ENCODE measurements at places on chromosomes 12 and 14. TPM values are rescaled to one million over a fixed set of nuclear protein-coding genes. Genes with fewer than 3 reads are reported as not detected.
A peak's percentile ranks its signal among the peaks of the same experiment; 100 is the strongest.

SCYL2 gene
- total RNA-seq: 41.8 TPM

GRCh38 chr12:40745386-40745785 lies 53.1 kb downstream of the CNTN1 start:
- no peak overlapping the region for H3K27ac ChIP-seq
- H3K27me3 ChIP-seq: no peaks in the 10 kb centered on the region
- H3K4me3 ChIP-seq: no peak overlapping the region
- H3K36me3 ChIP-seq: no peaks in the 10 kb centered on the region
- no peak for DNase-seq

GRCh38 chr12:132324841-132325732 lies 4.3 kb downstream of the GALNT9 start:
- H3K4me3 ChIP-seq: no peak overlapping the region
- H3K27ac ChIP-seq: no peak overlapping the region
- H3K36me3 ChIP-seq: no peaks in the 10 kb centered on the region
- no peaks in the 10 kb centered on the region for H3K27me3 ChIP-seq
- no peak for DNase-seq
- H3K4me1 ChIP-seq: no peaks in the 10 kb centered on the region

DNA sequence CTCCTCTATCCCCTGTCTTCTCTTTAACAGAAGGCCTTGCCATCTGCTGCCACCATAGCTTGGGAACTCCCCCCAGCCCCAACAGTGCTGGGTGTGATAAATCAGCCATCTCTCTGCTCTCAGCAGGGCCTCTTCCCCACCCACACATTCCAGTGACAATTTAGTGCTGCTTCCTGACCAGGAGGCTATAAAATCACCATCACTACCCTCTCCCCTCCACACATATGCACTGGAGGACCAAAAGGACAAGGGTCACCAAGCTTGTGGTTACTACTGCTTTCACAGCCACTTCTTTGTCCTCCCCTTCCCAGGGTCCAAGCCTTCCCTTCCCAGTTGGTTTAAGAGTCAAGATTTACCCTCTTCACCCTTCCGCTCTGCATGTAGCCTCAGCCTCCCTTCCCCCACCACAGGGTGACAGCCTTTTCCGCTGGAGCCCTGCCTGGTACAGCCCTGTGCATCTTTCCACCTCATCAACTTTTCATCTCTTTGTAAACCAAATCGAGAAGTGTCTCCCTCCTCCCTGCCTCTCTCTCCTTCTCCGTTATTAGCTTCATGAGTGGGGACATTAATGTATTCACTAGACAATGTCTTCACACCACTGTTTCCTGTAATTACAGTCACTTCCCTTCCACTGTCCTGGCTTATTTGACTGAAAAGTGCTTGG lies 9.4 kb downstream of the PSMB5 start:
- no peak overlapping the region for H3K27ac ChIP-seq
- no peaks in the 10 kb centered on the region for H3K27me3 ChIP-seq
- peaks cover 14% of the 10 kb centered on the region for H3K36me3 ChIP-seq
- no peak overlapping the region for H3K4me3 ChIP-seq
- DNase-seq: no peak

GRCh38 chr12:130251236-130251780 lies 86.4 kb upstream of the PIWIL1 start:
- H3K36me3 ChIP-seq: no peaks in the 10 kb centered on the region
- H3K4me1 ChIP-seq: no peaks in the 10 kb centered on the region
- H3K27ac ChIP-seq: no peak overlapping the region
- no peak for DNase-seq

NOS1 gene
- total RNA-seq: not detected

METTL25 gene
- total RNA-seq: 13.4 TPM

DNA sequence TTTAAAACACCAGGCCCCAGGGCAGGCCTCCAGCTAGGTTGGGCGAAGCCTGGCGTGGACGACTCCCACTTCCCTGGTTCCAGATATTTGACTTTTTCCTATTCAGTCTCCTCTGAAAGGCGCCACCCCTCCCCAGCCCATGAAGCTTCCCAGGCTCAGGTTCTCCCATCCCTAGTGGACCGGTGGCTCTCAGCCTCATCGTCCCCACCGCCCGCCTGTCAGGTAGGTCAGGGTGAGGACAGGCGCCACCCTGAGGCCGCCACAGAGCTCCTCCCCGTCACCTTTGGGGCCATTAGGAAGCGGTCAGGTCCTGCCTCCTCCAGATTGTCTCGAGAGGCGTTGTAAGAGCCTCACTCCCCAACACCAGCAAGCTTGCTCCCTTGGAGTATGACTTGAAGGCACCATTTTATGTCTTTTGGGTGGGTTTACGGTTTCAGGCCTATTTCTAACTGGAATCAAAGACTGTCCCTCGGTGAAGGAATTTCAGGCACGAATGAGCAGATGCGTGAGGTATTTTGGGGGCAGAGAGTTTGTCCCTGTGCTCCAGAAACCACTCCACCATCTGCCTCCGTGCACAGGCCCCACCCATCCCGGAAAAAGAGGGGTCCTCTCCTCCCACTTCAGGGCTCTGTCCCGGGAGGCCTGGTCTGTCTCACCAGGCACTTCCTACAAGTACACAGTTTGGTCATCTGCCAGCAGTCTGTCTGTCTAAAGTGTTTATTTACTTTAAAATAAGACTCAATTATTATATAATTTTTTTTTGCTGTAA lies 55.6 kb downstream of the TSPAN9 start:
- H3K4me3 ChIP-seq: no peak overlapping the region
- H3K27ac ChIP-seq: no peak overlapping the region
- peaks cover 13% of the 10 kb centered on the region for H3K4me1 ChIP-seq
- H3K36me3 ChIP-seq: no peaks in the 10 kb centered on the region

- H3K36me3 ChIP-seq: no peaks in the 10 kb centered on the region
- no peak overlapping the region for H3K27ac ChIP-seq
- H3K4me1 ChIP-seq: peaks cover 17% of the 10 kb centered on the region
- H3K27me3 ChIP-seq: peaks cover 16% of the 10 kb centered on the region
- H3K4me3 ChIP-seq: no peak overlapping the region
- DNase-seq: no peak
These were observed 3.4 kb downstream of the GALNT16 start for GRCh38 chr14:69263364-69263763.

DNA sequence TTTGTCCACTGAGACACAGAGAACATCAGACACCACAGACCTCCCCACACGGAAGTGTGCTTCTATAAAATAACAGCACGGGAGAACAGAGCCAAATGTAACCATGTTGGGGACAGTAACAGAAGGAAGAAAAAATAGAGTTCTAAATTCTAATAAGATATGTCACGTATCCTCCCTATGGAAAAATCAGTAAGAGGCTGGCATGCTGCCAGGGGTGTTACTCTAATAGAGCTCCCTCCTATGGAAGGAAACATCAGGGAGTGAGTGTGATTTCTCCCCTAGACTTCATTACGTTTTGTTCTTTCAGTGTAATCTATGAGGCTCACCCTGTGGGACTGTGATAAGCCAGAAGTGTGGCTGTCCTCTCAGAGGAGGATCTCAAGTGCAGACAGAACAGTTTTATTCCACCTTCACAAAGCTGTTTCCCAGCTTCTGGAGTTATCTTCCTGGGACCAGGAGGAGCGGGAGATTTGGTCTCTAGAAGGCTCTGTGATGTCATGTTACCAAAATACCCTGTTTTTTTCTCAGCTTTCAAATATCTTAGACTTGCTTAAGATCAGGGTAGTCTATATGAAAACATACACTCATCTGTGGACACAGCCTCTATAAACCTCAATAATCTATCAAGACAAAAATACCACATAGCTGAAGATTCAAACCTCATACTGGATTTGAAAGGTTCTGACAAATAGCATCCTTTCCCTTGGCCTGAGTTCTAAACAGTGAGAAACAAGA lies 69.3 kb downstream of the ZFC3H1 start:
- no peak for DNase-seq
- H3K4me1 ChIP-seq: no peaks in the 10 kb centered on the region
- H3K27ac ChIP-seq: no peak overlapping the region
- H3K4me3 ChIP-seq: no peak overlapping the region
- no peaks in the 10 kb centered on the region for H3K36me3 ChIP-seq

TCL1B gene
- total RNA-seq: not detected

TAS2R42 gene
- total RNA-seq: not detected

OAS1 gene
- total RNA-seq: 44.2 TPM

TAS2R8 gene
- not detected for total RNA-seq

TPPP2 gene
- not detected for total RNA-seq

DNA sequence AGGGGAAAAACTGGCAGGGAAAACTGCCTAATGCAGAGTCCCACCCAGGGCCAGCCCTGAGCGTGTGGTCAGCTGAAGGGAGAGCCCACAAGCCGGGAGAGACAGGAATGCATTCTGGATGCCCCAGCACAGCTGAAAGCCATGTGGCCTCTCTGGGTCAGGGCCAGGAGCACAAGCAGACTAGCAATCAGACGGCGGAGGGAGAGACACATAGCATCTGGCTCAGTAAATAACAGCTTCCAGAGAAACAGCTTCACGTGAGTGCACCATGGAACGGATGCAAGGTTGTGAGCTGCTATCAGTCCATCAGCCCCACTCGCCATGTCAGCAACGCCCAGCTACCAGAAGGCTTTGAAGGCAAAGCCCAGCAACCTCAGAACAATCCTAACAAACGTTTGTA lies 28.2 kb upstream of the TMEM106C start:
- H3K27me3 ChIP-seq: peaks cover 4% of the 10 kb centered on the region
- H3K4me1 ChIP-seq: no peaks in the 10 kb centered on the region
- no peaks in the 10 kb centered on the region for H3K36me3 ChIP-seq
- H3K4me3 ChIP-seq: no peak overlapping the region
- no peak for DNase-seq

TMTC2 gene
- 6.3 TPM for total RNA-seq

CEP170B gene
- 3.1 TPM for total RNA-seq

NANOG gene
- total RNA-seq: not detected

- H3K36me3 ChIP-seq: no peaks in the 10 kb centered on the region
- H3K27ac ChIP-seq: no peak overlapping the region
- no peaks in the 10 kb centered on the region for H3K4me1 ChIP-seq
- no peaks in the 10 kb centered on the region for H3K27me3 ChIP-seq
- DNase-seq: no peak
- no peak overlapping the region for H3K4me3 ChIP-seq
These were observed 210.9 kb downstream of the LRFN5 start for GRCh38 chr14:41817626-41818025.

DNA sequence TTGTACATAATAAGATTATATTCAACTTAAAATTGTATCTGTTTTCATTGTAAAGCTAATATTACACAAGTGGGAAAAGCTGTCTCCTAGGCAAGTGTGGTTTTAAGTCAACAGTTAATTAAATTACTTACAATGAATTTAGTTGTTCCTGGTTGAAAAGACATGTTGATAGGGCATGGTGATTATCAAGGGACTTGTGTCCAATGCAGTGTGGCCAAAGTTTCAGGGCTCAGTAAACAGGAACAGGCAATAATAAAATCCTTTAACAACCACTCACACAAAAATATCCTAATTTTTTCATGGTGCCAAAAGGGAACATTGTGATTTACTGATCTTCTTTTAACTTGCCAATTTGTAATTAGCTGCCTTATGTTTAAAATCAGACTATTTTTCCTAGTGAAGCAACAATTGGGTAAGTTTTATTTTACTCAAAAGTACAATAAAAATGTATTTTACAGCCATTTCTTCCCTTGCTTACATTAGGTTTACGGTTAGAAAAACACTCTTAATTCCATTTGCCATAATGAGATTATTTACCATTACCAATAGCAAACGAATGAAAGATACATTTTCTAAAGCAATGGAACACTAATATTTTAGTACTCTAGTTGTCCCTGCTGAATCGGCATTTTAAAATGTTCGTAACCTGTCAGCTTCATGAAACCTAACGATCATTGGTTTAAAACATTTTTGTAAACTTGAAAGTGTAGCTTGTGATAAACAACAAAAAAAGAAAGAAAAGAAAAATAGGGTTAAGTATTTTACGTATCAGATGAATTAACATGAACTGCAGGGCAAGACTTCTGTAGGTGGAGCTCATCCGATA lies 1.8 kb upstream of the WNK1 start:
- peaks cover 25% of the 10 kb centered on the region for H3K4me1 ChIP-seq
- no peaks in the 10 kb centered on the region for H3K36me3 ChIP-seq
- peak overlapping the region; percentile 89 for H3K4me3 ChIP-seq
- no peaks in the 10 kb centered on the region for H3K27me3 ChIP-seq
- peak overlapping the region; percentile 95 for H3K27ac ChIP-seq
- no peak for DNase-seq

SETD1B gene
- 118 TPM for total RNA-seq

TOMM20L gene
- not detected for total RNA-seq

TAS2R19 gene
- 1.2 TPM for total RNA-seq

DNA sequence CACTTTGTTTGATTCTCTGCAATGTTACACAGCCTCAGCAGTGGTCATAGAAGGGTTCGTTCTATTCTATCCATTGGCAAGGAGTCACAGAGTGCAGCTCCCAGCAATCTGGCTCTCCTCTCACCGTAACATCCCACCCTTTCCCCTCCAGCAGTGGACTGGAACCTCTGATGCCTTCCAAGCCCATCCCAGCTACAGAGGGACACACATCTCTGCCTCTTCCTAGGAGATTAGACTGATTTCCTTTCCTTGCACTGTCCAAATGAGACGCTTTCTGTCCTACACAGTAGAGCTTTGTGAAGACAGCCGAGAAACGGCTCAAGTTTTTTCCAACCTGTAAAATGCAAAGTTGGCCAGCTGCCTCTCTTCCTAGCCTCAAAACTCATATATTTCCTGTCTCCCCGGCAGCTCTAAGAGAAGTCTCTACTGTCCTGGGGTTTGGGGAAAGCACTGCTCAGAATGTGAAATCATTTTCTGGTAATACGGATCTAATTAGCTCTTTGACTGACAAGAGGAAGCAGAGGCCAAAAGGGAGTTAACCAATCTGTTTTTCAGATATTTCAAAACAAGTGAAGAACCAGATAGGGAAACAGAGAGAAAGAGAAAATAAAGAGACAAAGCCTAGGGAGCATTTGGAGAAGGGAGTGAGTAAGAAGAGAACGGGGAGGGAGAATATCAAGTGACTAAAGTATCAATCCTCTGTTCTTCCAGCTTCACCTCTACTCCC lies 516 bp downstream of the NINJ2 start:
- H3K36me3 ChIP-seq: no peaks in the 10 kb centered on the region
- H3K27ac ChIP-seq: peak overlapping the region; percentile 84
- peaks cover 79% of the 10 kb centered on the region for H3K4me1 ChIP-seq
- DNase-seq: no peak
- no peaks in the 10 kb centered on the region for H3K27me3 ChIP-seq

LRTM2 gene
- not detected for total RNA-seq

GRCh38 chr14:101123618-101124510 lies 220.3 kb upstream of the RTL1 start:
- H3K27me3 ChIP-seq: no peaks in the 10 kb centered on the region
- DNase-seq: no peak
- H3K4me3 ChIP-seq: no peak overlapping the region
- no peak overlapping the region for H3K27ac ChIP-seq
